ENCODE measurements at places on chromosomes 5 and 9.

DNA sequence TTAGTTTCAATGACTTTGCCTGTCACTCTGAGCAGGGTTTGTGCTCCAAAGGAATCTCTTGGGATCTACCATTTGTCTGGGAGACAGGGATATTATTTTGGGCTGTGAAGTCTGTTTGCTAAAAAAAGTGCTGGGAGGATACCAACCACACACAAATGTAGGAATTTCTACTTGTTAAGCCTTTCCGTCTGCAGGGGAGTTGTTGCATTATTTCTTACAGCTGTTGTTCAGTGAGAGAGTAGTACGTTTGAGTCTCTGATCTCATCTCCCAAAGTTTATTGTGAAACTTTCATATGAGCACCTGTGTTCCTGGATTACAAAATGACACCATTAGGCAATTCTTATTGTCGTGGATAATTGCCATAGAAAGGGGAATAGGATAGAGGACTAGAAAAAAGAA is 78.3 kb upstream of the SEMA6A start:
- no peak for DNase-seq

- no peak for DNase-seq
Observed at GRCh38 chr5:40568548-40568947, 111.2 kb upstream of the PTGER4 start.

GRCh38 chr5:142783601-142784341 is 13.6 kb downstream of the ARHGAP26 start:
- peak; percentile 45 for DNase-seq

- no peak for DNase-seq
Observed at GRCh38 chr5:44365345-44365744, 23.9 kb downstream of the FGF10 start.

- no peak for DNase-seq
Observed at GRCh38 chr9:97384406-97385262, 27.3 kb upstream of the TDRD7 start.

DNA sequence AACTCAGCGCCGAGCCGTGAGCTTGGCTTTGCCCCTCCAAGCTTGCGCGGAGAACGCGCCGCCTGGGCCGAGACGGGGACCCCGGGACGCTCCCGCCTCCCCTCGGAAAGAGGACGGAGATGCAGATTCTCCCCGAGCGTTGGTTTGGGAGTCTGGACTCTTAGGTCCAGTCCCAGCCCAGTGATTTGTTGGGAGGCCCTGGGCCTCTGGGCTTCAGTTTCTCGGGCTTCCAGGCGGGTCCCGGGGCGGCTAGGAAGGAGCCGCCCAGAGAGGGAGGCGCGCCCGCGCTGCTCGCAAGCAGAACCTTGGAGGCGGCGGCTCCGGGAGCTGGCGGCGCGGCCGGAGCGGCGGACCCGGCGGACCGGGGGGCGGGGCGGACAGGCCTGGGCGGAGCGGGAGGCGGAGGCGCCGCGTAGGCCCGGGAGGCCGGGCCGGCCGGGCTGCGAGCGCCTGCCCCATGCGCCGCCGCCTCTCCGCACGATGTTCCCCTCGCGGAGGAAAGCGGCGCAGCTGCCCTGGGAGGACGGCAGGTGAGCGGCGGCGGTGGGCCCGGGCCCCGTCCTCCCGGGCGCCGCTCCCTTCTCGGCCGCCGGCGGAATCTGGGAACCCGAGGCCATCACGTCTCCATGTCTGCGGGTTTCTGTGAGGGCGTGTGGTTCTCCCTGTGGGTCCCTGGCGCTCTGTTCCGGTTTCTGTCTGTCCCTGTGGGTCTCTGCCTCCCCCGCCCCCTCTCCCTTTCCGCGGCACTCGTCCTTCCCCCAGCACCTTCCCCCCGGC is at the start of gene B4GALT7:
Gene B4GALT7 (plus strand): TSS at position 402 of the 777 bp plus-strand sequence. CDS start 79 bp downstream, at position 481.
- DNase-seq: peak; percentile 97

GRCh38 chr5:55569513-55569865 is 34.7 kb upstream of the PLPP1 start:
- DNase-seq: no peak

- peak; percentile 91 for DNase-seq
Observed at GRCh38 chr5:32767948-32768467, 56.9 kb downstream of the NPR3 start.

GRCh38 chr9:34463098-34463900 is 4.7 kb downstream of the DNAI1 start:
- DNase-seq: peak; percentile 32

DNA sequence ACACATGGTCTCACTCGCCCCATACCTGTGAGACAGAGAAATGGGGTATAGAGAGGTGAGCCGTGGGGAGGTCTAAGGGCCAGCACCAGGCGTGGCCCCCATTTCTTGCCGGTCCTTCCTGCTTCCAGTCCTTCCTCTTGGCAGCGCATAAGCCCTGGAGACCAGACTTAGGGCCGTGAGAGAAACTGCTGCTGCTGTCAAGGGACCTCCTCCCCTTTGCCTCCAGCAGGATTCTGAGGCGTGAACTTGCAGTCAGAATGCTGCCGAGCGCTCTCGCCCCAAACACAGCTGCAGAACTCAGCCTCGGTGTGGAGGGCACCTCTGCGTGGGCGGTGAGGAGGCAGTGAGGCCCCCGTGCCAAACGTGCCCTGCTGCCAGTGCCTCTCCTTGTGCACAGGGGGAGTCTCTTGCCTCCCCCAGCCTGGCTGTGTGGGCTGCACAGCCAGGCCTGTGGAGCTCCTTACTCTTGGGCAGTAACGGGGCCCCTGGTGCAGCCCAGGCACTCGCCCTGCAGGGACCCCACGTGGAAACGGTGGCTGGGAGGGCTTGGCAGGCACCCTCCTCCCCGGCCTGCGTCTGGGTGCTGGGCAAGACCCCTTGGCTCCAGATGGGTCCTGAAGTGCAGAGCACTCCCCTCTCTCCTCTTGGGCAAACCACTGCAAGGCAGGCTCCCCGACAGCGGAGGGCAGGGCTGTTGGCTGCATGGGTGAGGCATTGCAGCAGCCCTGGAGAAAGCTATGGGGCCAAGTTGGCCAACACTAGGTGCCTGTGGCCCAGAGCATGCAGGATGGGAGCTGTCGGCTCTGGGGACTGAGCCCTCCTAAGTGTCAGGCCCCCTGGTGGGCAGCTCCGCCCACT is 85.4 kb downstream of the RXRA start:
- DNase-seq: no peak

DNA sequence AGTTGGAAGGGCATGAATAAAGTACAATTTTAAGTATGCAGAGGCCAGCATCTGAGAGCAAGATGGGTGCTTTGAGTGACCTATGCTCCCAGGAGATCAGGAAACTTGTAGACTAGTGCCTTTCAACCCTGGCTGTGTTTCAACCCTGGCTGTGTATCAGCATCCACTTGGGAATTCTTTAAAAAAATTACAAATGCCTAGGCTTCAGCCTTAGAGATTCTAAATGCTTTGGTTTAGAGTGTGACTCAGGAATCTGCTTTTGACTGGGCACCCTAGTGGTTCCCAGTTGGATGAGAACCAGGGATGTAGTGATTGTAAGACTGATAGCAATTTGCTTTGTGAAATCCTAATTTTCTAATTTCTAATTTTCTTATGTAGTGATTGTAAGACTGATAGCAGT is 65.6 kb downstream of the RALGPS1 start:
- no peak for DNase-seq

GRCh38 chr5:180259260-180259611 is 32.6 kb downstream of the MAPK9 start:
- DNase-seq: no peak

- no peak for DNase-seq
Observed at GRCh38 chr5:27502236-27502635, 463.9 kb upstream of the CDH9 start.

DNA sequence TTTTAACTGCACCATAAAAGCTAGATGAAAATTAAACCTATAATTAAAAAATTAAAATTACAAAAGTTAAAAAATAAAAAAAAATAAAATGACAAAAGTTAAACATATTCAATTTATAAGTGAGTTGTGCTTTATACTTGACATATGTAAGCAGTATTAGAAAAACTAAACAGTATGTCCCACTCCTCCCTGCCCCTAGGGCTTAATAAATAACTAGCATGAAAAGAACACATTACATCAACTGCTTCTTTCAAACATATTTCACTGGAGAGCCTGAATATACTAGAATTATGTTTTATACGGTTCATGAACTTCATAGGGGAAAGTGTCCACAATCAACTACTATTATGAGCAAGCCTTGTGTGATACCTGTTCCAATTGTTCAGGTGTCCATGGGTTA is 47.6 kb downstream of the ECPAS start:
- DNase-seq: no peak

DNA sequence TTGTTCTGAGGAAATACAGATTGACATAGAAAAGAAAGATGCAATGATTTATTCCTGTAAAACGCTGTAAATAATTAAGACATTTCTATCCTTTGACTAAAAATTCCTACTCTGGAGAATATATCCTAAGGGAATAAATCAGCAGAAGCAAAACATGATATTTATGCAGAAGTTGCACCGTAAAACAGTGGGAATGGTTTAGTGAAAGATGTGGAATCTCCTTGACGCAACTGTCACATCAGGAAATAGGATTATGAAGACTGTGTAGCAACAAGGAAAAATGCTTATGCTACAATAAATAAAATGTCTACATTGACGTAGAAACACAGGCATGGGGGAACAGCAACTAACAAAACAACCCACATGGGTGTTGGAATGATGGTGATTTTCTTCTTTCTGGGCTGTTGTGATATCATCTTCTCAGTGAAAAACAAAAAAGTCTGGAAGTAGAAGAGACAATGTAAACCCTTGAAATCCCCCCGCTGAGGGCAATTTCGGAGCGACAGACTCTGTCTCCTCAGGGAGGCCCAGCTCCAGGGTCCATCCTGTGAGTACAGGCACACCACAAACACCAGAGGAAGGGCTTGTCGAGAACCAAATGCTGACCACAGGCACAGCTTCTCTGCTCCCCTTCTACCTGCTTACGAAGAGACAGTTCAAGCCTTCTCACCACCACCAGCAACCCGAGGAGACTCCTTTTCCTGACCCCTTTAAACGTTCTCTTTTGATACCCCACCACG is 25.2 kb downstream of the COL23A1 start:
- no peak for DNase-seq

- no peak for DNase-seq
Observed at GRCh38 chr9:107438211-107439031, 51.1 kb downstream of the KLF4 start.

- no peak for DNase-seq
Observed at GRCh38 chr5:139494256-139494655, 11.7 kb upstream of the STING1 start.

DNA sequence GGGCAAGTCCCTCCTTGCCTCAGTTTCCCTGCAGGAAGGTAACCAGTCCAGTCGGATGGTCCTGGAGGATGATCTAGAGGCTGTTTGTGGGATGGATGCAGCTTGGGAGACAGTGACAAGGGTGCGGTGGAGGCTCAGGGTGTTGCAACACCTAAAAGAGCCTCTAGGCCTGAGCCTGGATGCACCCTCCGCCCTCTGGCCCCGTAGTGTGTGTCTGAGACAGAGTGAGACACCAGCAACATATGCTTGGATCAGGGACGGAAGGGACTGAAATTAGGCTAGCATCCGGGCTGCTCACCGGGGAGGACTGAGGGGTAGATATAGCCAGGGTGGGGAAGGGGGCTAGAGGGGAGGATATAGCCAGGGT is 1.1 kb downstream of the CRAT start:
- peak; percentile 54 for DNase-seq

GRCh38 chr9:27460226-27461023 is 63.7 kb upstream of the IFNK start:
- DNase-seq: peak; percentile 95

DNA sequence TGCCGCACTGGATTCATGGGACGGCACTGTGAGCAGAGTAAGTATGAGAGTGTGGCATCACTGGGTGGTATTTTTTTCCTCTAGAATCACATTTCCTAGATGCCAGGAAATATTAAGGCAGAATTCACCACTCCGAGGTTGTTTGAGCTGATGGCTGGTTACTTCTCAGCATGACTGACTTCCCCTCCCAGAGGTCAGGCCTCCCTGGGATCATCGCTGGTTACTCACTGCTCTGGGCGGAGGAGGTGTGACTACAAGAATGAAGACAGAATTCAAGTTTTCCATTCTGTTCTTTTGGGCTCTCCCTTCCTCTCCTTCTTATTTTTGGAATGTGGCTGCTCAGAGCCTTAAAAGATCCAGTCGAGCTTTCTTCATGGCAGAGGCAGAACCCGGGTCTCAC is 76.6 kb upstream of the PRRC1 start:
- DNase-seq: no peak

DNA sequence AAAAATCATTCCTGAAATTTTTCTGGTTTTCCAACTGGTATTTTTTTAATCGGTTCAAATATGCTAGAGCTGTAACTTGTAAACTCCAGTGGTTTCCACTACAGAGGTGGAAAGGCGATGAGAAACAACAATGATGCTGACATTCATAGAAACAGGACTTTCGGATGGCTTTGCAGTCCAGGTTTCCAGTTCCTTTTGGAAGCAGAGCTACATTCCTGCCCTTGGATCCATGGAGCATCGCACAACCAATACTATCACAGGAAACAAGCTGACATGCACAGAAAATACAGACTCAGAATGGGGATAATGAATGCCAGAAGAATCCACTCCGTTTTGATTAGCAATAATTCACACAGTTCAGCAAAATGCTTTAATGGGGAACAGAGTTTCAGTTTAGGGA is 140.0 kb downstream of the EPB41L4A start:
- DNase-seq: no peak

DNA sequence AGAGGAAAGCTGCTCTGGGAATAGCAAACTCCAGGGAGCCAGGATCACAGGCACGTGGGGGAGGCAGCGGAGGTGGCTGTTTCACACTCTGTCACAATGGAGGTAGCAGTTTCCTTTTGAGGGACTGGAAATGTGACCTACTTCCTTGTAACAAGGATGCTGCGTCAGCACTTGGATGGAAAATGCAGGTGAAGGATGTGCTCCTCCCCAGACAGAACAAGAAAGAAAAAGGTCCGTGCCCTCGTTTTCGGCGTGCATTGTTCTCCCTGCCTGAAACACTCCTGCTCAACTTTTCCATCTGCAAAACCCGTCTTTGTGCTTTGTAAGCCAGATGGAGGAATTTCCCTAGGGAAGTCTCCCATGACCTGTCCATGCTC is 55.1 kb upstream of the SH3PXD2B start:
- DNase-seq: no peak

- DNase-seq: no peak
Observed at GRCh38 chr9:87677776-87678587, 47.9 kb upstream of the CTSL start.

DNA sequence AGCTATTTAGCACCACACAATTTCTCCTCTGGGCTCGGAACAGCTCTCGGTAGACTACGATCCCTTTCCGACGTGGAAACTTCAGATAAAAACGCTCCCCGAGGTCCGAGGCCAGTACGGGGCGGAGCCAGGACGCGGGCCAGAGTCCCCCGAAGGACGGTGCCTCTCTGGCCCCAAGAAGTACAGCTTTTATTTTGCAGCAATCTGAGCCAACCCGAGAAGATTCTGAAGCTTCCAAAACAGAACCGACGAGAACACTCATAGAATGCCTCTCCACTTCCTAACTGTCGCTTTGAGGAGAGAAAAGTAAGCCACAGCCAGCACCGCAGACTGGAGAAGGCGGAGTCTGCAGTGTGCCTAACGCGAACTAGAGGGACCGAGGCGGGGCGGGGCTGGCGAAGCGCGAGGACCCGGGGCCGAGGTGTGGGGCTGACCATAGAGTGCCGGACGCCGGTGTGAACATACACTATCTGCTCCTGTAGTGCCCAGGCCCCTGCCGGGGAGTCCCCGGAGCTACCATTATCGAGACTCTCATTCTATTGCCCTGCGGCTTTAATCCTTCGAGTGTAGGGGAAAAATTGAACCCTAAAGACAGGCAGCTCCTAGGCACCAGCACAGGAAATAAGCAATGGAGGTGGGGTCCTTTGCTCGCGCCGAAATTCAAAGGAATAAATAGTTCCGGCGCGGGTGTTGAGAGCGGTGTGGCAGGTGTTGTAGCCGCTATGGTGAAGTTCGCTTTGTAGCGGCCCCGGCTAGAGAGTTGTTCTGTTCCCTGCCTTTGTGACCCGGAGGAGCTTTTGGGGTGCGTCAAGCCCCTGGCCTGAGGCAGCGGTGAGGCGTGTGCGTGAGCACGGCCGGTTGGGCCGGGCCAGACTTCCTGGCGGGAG is at the start of gene SMC2:
Gene SMC2 (plus strand): TSS at position 663 of the 887 bp plus-strand sequence. CDS start 1,076 bp downstream, outside the sequence.
- peak; percentile 93 for DNase-seq
